ENCODE measurements at places on chromosomes 12 and 14. TPM values are rescaled to one million over a fixed set of nuclear protein-coding genes. Genes with fewer than 3 reads are reported as not detected.

Gene PMCH
- not detected for total RNA-seq

- DNase-seq: no peak
These were observed 65.3 kb upstream of the RASSF3 start for GRCh38 chr12:64545081-64545382.

Gene DENND5B
- total RNA-seq: 11.3 TPM

Gene LALBA
- not detected for total RNA-seq

Gene MSRB3
- 4.0 TPM for total RNA-seq

DNA sequence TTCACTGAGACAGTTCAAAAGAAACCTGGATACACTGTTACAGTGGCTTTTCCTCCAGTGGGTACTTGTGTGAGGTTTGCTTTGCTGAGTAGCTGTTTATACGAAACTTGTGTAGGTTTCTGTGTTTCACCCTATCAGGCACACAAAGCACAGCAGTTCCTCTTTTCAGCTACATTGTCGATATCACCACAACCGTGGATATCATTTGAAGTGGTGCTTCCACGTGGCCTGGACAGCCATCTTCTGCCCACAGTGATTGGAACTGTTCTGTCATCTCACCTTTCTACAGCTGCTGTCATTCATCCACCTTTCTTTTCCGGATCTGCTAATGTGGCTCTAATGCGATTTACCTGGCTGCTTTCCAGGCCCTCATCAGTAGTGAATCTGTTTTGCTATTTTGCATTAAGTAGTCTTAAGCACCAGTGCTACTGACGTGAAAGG is 368.8 kb downstream of the SYT1 start:
- no peak for DNase-seq

DNA sequence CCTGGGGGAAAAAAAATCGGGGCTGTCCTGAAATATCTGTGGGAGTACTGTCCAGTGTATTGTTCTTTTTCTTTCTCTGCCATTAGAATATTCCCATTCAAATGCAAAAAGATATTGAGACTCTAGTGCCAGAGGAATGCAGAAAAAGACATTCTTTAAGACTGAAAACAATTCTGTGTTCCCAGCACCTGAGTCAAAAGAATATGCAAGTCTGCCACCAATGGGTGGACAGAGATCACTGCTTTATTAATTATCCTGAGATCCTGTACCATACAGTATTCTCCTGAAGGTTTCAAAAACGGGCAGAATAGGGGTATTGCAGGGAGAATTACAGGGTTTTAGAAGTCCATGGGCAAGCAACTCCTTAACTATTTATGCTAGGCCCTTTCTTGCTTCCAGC is 361.8 kb downstream of the C12orf50 start:
- no peak for DNase-seq

GRCh38 chr12:100795174-100795799 is 711 bp downstream of the ANO4 start:
- DNase-seq: no peak

Gene SERPINA4
- 68.9 TPM for total RNA-seq

Data from pancreas (tissue), 10 donors.